ENCODE measurements at places on chromosomes 6 and 20.

DNA sequence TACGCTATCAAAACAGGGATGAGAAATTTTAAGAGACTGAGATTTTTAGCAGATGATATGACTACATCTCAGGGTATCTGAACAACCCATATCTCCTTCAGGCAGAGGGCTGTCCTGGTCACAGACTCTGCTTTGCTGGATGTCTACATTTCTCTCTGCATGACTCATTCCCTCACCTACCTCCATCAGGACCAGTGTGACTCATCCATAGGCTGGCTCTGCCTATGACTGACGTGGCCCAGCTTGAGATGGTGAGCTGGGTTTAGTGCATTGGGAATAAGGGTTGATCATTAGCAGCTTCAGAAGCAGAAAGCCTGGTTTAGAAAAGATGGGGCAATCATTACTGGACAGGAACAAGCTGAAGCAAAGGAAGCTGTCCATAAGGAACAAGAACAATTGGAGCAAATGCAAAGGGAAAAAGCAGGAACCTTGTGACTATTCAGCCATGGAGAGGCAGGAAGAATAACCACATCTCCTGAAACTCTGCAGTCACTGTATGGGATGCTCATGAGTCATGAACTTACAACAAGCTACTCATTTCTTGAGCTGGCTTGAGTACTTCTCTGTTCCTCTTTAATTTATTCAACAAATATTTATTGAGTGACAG is 86.4 kb upstream of the CBLN4 start:
- no peak overlapping the region for H3K4me3 ChIP-seq
- no peak for DNase-seq
- H3K36me3 ChIP-seq, result no peaks in the 10 kb centered on the region
- H3K27me3 ChIP-seq, result no peaks in the 10 kb centered on the region
- no peak overlapping the region for H3K27ac ChIP-seq

DNA sequence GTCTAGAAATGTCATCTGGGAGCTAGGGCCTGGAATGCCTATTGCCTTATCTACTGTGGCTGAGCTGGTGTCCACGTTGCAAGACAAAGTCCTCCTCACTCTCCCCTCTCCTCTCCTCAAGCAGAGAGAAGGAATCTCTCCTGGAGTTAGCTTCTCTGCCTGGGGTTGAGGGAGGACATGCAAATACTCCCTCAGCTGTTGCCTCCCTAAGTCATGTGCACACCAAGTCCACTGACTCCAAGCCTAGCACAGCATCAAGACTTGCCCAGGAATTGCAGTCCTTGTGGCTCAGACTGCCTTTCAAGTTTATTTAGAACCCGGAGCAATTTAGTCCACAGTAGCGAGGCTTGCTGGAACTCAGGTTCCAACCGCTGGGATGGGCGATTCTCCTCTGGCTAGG is 38.0 kb upstream of the SCP2D1 start:
- DNase-seq, result no peak
- no peak overlapping the region for H3K27ac ChIP-seq
- H3K27me3 ChIP-seq, result no peaks in the 10 kb centered on the region
- no peaks in the 10 kb centered on the region for H3K36me3 ChIP-seq
- no peak overlapping the region for H3K4me3 ChIP-seq

DNA sequence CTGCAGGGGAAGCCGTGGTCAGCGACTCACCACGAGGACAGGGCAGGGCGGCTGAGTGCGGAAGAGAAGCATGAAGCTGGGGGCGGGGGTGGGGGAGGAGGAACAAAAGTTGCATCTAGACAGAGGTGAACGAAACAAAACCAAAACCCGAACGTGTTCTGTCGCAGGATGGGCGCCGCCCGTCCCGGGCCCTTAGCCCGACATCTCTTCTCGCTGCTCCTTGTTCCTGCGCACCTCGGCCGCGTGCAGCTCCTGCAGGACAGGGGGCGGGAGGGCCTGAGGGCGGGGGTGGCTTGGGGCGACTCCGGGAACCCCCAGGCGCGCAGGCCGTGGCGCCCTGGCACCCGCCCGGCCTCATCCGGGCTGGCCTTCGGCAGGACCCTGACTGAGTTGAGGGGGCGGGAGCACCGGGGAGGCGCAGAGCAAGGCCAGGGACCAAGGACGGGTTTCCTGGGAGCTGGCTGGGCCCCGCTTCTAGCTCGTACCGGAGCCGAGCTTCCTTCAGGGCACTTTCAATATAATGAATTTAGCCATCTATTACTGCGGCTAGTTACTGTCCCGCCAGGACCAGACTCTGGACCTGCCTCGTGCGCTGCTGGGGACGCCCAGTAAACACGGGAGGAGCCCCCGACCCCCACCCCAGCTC is 12.0 kb downstream of the STMN3 start:
- peaks cover 11% of the 10 kb centered on the region for H3K4me1 ChIP-seq
- H3K4me3 ChIP-seq, result peak overlapping the region; percentile 41
- H3K27ac ChIP-seq, result no peak overlapping the region
- DNase-seq, result no peak
- H3K27me3 ChIP-seq, result no peaks in the 10 kb centered on the region

DNA sequence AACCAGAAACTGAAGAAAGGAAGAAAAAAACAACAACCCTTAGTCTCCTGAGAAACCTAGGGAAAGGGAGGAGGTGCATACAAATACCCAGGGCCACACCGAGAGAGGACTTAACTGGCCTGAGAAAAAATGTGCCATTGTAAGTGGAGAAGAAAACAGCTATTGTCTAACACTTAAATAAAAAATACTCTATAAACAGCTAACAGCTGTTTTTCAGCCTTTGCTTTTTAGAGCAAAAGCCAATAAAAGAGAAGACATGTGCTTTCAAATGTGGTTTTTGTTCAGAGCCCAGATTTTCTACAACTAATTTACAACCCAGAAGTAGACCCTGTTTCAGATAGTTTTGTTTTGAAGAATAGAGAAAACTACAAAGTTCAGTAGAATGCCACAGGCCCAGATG is 56.0 kb upstream of the SLC22A16 start:
- no peaks in the 10 kb centered on the region for H3K36me3 ChIP-seq
- no peaks in the 10 kb centered on the region for H3K27me3 ChIP-seq
- no peak for DNase-seq
- no peak overlapping the region for H3K4me3 ChIP-seq
- H3K4me1 ChIP-seq, result peaks cover 61% of the 10 kb centered on the region

DNA sequence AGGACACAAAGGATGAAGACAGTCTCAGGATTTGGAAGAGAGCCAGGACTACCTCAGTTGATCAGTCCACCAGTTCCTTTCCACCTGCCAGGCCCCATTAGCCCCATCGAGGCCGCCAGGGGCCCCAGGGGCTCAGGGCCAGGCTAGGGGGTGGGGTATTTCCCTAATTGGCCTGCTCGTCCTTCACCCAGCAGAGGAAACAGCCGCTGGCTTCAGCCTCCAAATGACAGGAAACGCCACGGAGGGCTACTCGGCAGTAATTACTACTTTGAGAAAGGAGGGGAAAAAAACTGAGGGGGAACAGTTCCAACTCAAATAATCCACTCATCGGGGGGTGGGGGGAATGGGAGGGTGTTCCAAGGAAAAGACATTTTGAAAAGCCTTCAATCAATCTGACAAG is 42.7 kb downstream of the MAFB start:
- DNase-seq, result no peak
- H3K27ac ChIP-seq, result no peak overlapping the region
- no peaks in the 10 kb centered on the region for H3K4me1 ChIP-seq
- no peaks in the 10 kb centered on the region for H3K36me3 ChIP-seq

- DNase-seq, result peak; percentile 95
- H3K4me1 ChIP-seq, result peaks cover 32% of the 10 kb centered on the region
- H3K27me3 ChIP-seq, result no peaks in the 10 kb centered on the region
- H3K36me3 ChIP-seq, result no peaks in the 10 kb centered on the region
- H3K4me3 ChIP-seq, result peak overlapping the region; percentile 30
These were observed 33.5 kb downstream of the TPBG start for GRCh38 chr6:82396964-82397751.

GRCh38 chr20:48357714-48358113 is 470.1 kb downstream of the PREX1 start:
- H3K36me3 ChIP-seq, result no peaks in the 10 kb centered on the region
- no peak overlapping the region for H3K4me3 ChIP-seq
- H3K27ac ChIP-seq, result no peak overlapping the region
- peaks cover 4% of the 10 kb centered on the region for H3K27me3 ChIP-seq
- no peak for DNase-seq

- no peak overlapping the region for H3K4me3 ChIP-seq
- H3K27ac ChIP-seq, result no peak overlapping the region
- H3K4me1 ChIP-seq, result no peaks in the 10 kb centered on the region
- no peak for DNase-seq
- H3K27me3 ChIP-seq, result no peaks in the 10 kb centered on the region
These were observed 90.1 kb upstream of the SUPT3H start for GRCh38 chr6:45467853-45468252.
